ENCODE measurements at places on chromosomes 2 and 18.
A peak's percentile ranks its signal among the peaks of the same experiment; 100 is the strongest.

DNA sequence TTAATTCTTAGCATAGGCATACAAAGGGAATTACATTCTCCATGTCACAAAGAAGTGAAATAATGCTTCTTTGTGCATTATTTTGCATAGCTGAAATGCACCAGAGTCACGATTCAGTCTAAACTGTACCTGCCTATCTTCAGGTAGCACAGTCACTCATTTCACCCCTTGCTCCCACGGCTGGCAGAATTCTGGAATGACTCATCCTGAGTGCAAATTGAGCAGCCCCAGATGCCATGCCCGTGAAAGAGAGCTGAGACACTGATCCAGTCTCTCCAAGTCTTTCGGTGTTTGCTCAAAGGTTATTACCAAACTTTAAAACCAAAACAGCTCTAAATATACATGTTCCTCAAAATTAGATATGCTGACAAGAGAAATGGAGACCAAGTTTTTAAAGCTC lies 168.3 kb upstream of the POU3F3 start:
- DNase-seq: no peak

DNA sequence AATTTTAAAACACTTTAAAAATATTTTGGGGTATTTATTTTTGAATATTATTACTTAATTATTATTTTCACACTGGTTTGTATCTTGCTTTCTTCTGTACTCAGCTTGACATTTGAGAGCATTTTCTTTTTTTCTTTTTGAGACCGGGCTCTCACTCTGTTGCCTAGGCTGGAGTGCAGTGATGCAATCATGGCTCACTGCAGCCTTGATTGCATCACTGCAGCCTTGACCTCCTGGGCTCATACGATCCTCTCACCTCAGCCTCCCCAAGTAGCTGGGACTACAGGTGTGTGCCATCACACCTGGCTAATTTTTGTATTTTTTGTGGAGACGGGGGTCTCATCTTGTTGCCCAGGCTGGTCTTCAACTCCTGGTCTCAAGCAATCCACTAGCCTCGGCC lies 79.9 kb upstream of the DLX2 start:
- DNase-seq: no peak

- no peak for DNase-seq
Observed at GRCh38 chr2:99607861-99608491, 118.2 kb upstream of the REV1 start.

GRCh38 chr2:219538504-219538951 lies 5.1 kb downstream of the CHPF start:
- no peak for DNase-seq

- DNase-seq: no peak
Observed at GRCh38 chr2:67917332-67918054, 145.3 kb downstream of the C1D start.

DNA sequence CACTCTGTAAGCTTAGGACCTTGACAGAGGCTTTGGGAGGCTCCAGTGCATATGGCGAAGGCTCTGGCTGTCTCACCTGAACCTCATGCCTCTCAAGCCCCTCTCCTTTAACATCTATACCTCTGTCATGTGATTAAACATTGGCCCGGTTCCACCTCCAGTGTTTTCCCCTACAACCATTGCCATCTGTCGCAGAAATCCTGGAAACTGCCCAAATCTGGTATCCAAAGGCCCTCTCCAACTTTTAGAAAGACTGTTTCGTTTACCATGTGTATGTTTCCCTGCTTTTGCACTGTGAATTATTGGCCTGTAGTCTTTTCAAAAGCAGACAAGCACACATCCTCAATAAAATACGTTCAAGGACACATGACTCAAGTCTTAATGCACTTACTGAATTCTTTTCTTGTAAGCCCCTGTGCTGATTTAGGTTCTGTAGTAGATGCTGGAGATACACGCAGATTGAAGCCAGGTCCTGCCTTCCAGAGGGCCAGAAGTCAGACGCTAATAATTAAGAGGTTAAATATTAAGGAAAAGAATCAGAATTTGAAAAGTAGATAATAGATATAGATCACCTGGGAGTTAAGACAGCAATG lies 386.4 kb upstream of the SLC14A2 start:
- DNase-seq: no peak

GRCh38 chr2:38423763-38424162 lies 46.7 kb upstream of the ATL2 start:
- DNase-seq: no peak

DNA sequence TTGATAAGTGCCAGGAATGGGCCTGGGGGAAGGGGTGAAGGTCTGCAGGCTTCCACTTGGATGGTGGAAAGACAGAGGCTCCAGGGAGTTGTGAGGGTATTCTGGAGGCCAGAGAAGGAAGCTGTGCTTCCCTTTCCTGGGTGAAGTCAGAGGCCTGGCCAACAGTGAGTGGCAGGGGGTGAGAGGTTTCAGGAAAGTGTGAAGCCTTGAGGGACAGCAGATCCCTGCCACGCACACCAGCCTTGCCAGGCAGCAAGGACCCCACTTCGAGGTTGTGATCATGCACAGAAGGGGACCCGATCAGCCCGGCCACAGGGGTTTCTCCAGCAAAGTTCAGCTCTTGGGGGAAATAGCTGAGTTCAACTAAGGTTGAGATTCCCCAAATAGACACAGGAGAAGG lies 66.5 kb downstream of the SMAD7 start:
- DNase-seq: peak; percentile 17

- DNase-seq: no peak
Observed at GRCh38 chr2:12278217-12278750, 438.5 kb upstream of the TRIB2 start.

DNA sequence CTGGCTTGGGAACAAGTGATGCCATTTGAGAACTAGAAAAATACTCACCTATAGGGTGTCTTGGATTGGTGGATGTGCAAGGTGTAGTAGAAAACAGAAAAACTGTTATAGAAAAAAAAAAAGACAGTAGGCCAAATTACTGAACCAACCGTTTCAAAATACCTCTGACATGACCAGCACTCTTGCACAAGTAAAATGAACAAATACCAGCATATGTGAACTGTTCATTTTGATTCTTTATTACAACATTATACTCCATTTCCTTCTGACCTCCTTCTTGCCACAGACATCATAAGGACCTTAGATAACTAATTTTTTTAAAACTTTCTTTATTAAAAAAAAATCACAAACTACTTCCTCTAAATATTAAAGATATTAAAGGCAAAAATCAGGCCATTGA lies 125.5 kb downstream of the ATAD2B start:
- no peak for DNase-seq

DNA sequence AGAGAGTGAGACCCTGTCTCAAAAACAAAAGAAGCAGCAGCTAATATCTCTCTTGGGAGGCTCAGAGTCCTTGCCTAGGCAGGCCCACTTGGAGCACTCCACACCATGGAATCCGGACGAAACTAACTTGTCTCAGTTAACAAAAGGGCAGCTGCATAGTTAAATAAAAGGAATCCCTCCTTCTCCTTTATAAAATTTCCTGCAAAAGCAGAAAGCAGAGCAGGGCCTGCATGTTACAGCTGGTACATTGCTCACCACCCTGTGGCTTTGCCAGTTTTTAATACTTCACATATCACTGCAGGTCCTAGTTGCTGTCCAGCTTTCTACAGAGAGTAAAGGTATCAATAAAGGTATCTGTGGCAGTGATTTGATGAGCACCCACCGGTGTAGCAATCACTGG lies 93.6 kb downstream of the ASAP2 start:
- DNase-seq: no peak

All from activated CD4-positive, CD25-positive, alpha-beta regulatory T cell treated with anti-CD3 and anti-CD28 coated beads, Interleukin-2, amount 50 U/mL, for 72 hours (primary cell).